ENCODE measurements at places on chromosomes 1 and 21.

DNA sequence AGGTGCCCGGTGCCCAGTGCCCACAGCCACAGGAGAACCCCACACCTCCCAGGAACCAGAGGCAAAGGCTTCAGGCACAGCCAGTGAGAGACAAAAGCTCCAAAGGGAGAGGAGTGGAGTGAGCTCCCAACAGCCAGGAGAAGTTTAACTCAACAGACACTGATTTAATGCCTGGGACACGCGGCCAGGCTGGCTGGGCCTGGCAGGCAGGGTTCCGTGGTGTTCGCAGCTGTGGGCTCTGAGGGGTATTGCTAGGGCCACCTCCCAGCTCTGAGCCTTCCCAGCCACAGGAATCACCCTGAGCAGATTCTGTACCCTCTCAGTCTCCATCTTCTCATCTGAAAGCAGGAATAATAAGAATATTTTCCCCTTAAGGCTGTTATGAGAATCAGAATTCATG is 222.5 kb downstream of the NPHP4 start:
- DNase-seq: no peak

DNA sequence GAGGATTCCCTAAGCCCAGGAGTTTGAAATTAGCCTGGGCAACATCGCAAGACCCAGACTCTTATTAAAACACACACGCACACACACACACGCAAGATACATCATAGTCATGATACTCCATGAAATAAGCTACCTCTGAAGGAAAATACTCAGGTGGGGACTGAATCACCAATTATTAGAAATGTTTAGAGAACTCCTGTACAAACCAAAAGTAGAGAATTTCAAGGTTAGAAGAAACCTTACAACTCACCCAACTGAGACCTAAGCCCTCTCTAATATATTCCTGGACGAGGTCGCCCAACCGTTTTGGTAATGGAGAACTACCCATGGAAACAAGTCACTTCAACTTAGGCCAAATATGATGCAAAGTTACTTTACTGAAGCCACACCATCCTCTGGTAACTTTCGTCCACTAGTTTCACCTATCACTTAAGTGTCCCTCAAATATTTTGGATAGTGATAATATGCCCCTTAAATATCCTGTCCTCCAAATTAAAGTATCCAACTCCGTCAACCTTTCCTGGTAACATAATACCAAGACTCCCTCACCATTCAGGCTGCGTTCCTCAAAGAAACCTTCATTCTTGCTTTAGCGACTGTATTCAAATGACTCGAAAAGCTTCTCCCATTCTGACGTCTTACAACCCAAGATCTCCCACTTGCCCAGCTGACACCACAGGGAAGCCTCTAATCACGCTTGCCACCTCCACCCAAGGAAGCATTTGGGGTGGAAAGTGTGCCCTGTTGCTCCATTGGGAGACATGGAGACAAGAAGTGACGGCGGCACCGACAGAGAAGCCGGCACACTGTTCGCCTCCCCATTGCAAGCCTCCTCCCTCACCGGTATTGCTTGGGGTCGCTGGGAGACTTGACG is 856 bp downstream of the NRDC start:
- DNase-seq: no peak

GRCh38 chr1:154835531-154836324 is 34.4 kb downstream of the KCNN3 start:
- DNase-seq: no peak

- DNase-seq: no peak
Measured at GRCh38 chr1:226215239-226215638, 8.2 kb upstream of the MIXL1 start.

DNA sequence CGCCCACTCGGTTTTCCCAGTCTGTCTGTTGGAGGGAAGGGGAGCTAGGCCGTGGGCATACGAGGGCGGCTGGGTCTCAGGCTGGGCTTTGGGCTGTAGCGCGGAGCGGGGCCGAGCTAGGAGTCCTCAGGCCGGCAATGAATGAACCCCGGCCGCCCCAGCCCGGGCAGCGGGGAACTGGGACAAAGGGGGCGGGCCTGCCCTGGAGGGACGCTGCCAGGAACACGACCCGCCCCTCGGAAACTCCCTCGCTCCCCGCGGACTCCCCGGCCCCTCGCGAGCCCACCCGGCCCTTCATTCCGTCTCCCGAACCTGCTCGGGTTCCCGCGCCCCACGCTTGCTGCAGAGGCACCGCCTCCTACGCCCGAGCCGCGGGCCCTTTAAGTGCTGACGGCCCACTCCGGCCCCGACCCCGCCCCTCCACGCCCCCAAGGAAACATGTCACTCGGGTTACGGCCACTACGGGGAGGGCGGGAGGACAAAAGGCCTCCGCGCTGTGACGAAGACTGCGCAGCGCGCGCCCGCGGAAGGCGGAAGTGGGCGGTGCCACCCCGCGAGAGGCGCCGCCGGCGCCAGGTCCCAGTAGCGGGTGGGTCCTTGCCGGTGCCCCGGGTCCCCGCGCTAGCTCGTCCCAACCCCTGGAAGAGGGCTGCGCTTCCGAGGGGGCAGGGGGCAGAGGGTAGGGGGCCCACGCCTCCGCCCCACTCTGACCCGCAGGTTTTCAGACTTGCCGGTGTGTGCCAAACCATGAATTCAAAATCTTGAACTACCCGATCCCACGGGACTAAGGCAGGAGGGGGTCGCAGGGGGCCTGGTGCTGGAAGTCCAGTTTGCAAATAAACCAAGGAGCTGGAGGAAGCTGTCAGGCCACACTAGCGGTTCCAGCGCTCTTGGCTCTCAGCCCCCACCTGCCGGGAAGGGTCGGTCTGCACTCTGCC is at the start of gene GALE:
GALE (minus strand) TSS at position 355 of the 938 bp plus-strand sequence. CDS start 1,747 bp downstream, outside the sequence.
- DNase-seq: peak; percentile 41

- no peak for DNase-seq
Measured at GRCh38 chr1:208841436-208841835, 597.3 kb upstream of the PLXNA2 start.

DNA sequence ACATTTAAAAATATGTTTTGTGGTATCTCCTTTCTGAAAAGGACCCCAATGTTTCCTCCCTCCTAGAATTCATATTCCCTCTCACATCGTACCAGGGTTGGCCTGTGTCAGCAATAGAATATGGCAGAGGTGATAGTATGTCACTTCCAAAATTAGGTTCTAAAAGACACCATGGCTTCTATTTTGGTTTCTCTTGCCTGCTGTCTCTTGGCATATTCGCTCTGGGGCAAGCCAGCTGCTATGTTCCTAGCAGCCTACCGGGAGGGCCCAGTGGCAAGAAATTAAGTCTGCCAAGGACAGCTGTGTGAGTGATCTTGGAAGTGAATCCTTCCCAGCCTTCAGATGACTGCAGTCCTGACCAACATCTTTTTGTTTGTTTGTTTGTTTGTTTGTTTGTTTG is 92.9 kb upstream of the PPM1J start:
- DNase-seq: no peak

- DNase-seq: no peak
Measured at GRCh38 chr1:150999051-150999674, 7.5 kb downstream of the MINDY1 start.

GRCh38 chr1:173448945-173449344 is 28.2 kb upstream of the PRDX6 start:
- no peak for DNase-seq

DNA sequence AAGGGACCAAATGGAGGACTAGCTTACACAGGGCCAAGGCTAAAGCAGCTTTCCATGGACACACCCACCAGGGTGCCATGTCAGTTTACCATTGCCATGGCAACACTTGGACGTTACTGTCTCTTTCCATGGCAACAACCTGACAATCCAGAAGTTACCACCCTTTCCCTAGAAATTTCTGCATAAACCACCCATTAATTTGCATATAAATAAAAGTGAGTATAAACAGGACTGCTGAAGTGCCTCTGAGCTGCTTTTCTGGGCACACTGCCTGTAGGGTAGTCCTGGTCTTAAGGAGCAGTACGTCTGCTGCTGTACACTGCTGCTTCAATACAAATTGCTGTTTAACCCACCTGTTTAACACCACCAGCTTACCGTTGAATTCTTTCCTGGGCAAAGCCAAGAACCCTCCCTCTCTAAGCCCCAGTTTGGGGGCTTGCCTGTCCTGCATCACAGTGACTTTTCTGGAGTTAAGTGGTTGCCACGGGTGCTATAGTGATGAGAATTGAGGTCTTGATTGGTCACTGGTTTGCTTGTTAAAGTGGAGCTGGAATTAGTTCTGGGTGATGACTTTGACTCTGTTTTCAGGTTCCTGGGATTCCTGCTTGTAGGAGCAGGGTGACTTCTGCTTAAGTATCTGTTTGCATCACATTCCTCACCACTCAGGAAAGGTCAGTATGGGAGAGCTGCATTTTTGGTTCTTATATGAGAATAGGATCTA is 83.2 kb downstream of the CLDN17 start:
- no peak for DNase-seq

DNA sequence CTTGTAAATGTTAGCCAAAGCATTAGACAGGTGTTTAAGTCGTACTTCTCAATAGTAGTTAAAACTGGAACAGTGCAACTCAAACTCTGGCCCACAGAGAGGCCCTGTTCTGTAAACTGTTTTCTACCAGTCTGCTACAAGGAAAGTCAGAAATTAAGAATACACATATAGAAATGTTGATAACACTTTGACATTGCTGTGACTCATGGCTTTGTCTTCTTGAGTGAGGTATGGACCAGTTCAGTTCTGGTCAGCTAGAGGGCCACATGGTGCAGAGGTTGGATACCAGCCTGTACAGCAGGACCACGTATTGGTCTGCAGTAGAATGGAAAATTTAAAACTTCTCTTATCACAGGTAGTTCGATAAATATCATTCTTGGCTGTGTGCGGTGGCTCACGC is 22.3 kb downstream of the ZBTB8B start:
- DNase-seq: no peak

DNA sequence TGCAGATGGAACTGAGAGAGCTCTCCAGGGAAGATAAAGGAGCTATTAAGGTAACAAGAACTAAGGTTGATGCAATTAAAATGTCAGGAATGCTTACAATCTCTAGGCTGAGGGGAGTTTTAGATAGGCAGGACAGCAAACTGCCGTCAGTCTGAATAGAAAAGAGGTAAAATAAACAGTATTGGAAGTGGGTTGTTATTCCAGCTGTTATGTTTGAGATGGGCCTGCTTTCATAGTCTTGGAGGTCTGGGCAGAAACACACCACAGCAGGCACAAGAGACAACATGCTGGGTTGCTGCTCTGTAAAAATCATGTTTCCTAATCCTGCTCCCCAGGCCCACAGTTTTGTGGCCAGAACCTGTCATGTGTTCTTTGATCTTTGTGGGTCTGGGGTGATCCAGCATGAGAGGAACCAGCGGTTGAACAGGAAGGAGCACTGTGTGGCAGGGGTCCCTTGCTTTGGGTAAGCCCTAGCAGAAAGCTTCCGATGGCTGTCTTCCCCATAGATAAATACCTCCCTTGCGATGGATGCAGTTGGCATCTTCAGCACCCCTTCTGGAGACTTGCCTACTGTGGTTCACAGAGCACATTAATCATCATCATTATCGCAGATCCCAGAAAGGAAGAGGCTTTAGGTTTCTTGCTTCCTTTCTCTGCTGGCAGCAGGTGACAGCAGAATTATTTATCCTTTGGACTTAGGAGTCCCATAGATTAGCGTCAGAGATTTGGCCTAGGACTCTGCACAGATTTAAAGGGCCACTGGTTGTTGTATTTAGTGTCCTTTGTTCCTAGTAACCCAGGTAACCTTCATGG is 97.1 kb downstream of the AK5 start:
- DNase-seq: no peak

GRCh38 chr1:92536980-92537884 is 50.5 kb upstream of the GFI1 start:
- DNase-seq: no peak

GRCh38 chr21:42002421-42002958 is 7.7 kb downstream of the ZBTB21 start:
- DNase-seq: no peak

DNA sequence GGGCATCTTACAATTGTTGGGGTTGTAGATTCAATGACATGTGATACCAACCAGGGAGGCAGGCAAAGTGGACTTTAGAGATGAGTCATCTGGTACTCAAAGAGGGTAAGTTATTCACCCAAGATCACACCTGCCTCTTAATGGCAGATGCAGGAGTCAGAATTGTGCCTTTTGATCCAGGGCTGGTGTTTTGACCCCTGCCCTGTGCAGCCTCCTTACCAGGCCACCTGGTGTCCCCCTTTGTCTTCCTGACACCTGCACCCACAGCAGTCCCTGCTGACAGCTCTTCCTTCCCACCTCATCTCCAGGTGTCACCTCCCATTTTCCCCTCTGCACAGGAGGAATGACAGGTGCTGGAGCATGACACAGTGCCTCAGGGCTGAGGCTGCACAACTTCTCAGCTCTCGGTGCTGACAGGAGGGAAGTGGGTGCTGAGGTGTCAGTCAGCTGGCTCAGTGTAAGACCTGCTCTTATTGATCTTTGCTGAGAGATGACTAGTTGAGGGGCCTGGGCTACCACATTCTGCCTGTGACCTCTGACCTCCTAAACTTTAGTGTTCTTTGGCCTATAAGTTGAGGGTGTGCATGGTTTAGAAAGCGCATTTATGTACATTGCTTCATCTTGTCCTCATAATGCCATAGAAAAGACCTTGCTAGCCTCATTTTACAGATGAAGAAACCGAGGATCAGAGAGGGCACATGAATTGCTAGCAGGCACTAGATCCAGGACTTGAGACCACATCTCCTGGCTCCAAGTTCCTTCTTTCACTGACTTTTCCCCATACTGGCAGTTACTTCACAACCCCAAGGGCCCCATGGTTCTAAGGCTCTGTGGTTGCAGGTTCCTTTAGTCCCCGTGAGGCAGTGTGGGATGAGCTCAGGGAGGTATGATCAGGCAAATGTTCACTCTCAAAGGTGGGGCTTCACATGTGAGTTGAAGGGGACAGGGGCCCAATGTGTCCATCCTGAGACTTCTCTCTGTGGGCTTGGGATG is 31.3 kb downstream of the CACNA1E start:
- DNase-seq: peak; percentile 79

- DNase-seq: no peak
Measured at GRCh38 chr1:116278541-116278866, 94.5 kb upstream of the ATP1A1 start.
